ENCODE measurements at places on chromosomes 16 and 17.

- DNase-seq, result no peak
Measured at GRCh38 chr16:61471023-61471422, 565.2 kb downstream of the CDH8 start.

DNA sequence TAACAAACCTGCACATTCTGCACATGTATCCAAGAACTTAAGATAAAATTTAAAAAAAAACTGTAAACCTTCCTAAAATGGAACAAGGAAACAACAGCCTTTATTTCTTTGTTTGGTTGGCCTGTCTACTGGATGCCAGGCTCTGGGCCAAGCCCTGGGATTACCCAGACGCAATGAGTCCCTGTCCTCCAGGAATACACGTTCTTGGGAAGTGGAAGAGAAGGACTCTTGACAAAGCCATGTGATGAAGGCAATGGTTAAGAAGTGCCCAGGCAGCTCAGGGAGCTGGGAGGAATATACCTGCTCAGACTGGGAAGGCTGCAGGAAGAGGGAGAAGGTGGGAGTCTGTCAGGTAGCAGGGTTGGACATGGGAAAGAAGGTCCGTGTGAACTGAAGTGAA, 115.4 kb downstream of the AXIN2 start:
- DNase-seq, result no peak

DNA sequence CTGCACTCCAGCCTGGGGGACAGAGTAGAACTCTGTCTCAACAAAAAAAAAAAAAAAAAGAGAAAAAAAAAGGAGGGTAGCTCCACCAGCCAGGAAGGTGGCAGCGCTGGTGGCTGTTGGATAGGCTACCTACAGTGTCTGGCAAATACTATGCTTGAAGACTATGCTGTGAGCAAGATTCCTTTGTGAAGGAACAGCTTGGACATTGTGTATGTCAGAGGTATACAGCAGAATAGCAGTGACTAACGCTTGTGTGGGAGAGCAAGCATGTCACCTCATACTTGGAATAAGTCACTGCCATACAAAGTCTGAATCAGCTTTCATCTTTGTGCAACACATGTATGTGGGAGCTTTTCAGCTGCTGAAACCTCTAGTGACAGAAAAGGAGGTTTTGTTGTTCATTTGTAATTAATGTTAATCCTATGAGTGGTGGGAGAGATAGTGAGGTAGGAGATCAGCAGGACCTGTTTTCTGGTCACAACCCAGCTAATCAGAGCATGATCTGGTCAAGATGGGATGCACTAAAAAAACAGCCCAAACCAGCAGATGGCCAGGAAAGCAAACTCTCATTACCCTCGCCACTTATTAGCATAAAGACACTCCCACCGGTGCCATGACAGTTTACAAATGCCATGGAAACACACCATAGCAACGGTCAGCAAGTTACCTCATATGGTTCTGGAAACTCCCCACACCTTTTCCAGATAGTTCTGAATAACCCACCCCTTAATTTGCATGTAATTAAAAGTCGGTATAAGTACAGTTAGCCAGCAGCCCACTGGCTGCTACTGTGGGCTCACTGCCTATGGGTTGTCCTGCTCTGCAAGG, 6.8 kb upstream of the ITGAD start:
- DNase-seq, result no peak

- no peak for DNase-seq
Measured at GRCh38 chr17:43118679-43119615, 6.2 kb downstream of the BRCA1 start.

DNA sequence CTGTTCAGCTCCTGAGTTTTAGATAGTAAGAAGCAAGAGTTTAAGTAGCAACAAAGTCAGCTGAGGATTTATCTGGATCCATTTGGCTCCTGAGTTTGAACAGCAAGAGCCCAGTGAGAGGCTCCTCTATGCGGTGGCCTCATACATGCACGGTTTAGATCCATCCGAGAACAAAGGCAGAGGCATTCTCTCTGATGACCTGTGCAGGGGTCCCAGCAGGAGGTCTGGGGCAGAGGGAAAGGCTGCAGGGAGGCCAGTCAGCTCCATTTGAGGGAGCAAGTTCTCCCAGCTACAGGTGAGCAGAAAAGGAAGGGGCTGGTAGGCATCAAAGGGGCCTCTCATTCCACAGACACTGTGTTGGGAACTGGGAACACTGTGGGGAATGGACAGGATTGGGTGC, 16.5 kb downstream of the PITPNM3 start:
- no peak for DNase-seq

GRCh38 chr16:65069065-65069464, 52.8 kb downstream of the CDH11 start:
- no peak for DNase-seq

DNA sequence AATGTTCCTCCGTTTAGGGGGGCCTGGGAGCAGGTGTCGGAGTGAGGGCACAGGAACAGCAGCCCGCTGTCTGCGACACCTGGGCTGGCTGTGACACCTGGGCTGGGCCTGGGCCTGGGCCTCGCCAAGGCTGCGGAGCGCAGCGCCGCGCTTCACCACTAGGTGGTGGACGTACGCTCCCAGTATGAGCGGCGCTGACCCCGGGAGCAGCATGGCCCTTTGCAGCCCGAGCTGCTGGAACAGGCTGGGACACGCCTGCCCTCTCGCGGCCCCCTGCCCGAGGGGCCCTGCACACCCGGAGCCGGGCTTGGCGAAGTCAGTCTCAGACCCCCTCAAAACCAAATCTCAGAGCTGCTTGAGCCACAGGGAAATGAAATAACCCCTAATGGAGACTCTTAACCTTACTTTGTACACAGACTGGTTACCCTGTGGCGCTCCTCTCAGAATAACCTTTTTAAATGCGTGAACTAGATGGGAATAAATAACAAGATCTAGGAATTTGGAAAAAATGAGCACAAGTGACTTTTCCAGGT, 38.6 kb upstream of the FA2H start:
- DNase-seq, result peak; percentile 57

- no peak for DNase-seq
Measured at GRCh38 chr16:80263181-80263823, 277.5 kb upstream of the DYNLRB2 start.

DNA sequence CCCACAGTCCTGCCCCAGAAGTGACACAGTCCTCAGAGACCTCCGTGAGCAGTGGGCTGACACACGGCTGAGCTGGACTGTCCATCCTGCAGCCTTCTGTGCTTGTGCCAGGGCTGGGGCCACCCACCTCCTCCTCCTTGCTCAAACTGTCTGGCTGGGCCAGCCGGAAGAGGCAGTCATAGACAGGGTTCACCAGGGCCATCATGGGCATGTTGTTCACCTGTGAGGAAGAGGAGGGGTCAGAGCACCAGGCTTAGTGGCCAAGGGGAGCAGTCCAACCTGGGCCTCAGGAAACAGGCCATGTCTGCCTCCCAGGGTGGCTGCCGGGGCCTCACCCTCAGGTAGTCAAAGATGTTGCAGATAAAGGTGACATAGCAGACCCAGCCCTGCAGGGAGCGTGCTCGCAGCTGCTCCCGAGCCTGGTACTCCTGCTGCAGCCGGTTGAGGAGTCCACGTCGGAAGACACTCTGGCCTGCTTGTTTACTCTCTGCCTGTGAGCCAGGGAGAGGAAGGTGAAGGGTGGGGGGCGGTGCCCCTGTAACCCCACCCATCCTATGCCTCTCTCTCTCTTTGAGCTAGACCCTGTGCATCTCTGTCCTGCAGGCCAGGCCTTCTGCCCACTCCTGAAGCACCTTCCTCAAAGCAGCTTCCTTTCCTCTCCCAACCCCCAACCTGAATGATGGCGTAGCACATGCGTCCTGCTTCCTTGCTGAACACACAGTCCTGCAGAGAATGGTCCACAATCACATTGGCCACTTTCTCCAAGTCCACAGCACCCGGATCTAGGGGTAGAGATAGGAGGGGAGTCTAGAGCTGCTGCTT, 3.4 kb downstream of the MIF4GD start:
- DNase-seq, result no peak

DNA sequence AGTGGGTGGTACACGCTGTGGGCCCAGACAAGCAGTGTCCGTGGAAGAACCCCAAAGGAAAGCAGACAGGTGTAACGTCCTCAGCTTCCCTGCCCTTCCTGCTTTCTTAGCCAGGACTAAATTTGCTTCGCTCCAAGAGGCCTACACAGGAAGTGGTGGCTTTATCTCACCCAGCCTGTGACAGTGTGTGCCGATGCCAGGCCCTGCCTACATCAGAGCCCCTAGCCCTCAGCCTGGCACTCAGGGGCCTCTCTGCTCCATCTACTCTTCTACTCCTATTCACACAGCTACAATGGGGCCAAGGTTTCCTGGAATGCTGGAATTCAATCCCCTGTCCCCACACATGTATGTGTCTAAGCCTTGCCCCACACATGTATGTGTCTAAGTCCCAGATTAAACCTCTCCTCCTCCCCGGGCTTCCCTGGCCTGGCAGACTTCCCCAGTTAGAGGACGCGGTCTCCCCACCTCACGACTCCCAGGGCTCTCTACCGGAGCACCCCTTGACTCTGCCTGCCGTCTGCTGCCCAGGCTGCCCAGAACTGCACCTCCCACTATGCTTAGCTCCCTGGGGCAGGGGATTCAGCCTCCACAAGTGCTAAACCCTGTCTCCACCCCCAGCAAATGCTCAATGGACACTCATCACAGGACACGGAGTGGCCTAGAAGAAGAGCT, 8.2 kb downstream of the PGAP3 start:
- DNase-seq, result no peak

GRCh38 chr16:11759997-11760396, 17.3 kb upstream of the TXNDC11 start:
- no peak for DNase-seq

DNA sequence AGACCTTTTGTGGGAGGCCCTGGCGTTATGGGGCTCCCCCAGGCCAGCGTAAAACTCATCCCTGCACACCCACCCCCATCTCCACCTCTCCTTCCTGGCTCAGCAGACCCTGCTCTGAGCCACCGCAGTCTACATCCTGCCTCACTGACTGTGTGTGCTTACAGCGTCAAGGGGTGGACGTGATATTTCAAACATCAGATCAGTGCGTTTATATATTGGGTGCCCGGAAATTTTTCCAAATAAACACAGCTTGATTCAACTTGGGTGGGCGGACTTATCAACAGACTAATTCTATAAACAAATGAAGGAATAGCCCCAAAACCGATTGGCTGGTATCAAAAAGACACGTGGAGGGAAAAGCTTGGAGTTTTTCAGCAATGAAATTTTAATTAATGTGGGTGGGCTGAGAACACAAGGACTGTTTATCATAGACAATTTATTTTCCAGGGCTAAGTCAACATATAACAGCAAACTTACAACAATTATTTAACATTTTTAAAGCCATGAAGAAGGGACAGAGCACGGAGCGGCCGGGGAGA, at the start of gene FOXL1:
FOXL1 (plus strand) TSS at position 489 of the 539 bp plus-strand sequence. CDS start 175 bp downstream, outside the sequence.
- no peak for DNase-seq

DNA sequence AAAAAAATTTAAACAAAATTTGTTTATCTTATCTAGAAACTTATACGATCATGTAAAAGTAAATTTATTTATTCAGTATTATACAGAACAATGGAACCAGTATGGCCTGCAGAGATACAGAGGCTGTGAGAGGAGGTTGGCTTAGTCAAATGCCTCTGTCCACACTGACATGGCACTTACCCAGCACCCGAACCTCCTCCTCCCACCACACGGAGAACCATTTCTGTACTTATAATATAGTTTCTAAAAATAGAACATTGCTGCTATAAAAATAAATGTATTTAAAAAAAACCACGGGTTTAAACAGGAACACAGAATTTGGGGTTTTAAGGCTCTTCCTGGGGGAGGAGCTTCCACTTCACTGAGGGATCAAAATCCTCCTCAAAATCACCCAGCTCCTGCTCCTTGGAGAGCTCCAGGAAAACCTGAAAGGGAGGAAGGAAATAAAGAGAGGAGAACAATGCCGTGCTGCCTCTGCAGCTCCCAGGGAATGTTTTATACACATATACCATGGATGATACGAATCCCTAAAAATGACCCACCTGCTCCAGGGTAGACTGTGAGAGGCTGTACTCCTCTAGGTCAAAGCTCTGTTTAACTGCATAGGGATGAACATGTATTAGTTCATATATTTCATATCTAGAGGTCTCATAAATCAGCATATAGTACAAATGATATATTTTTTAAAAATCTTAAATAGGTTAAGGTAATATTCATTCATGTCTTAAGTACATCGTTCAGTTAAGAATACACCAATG, 87.3 kb downstream of the ABCA8 start:
- no peak for DNase-seq

DNA sequence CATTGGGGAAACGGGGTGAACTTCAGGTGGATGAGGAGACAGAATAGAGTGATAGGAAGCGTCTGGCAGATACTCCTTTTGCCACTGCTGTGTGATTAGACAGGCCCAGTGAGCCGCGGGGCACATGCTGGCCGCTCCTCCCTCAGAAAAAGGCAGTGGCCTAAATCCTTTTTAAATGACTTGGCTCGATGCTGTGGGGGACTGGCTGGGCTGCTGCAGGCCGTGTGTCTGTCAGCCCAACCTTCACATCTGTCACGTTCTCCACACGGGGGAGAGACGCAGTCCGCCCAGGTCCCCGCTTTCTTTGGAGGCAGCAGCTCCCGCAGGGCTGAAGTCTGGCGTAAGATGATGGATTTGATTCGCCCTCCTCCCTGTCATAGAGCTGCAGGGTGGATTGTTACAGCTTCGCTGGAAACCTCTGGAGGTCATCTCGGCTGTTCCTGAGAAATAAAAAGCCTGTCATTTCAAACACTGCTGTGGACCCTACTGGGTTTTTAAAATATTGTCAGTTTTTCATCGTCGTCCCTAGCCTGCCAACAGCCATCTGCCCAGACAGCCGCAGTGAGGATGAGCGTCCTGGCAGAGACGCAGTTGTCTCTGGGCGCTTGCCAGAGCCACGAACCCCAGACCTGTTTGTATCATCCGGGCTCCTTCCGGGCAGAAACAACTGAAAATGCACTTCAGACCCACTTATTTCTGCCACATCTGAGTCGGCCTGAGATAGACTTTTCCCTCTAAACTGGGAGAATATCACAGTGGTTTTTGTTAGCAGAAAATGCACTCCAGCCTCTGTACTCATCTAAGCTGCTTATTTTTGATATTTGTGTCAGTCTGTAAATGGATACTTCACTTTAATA, 7.0 kb upstream of the TMEM235 start:
- DNase-seq, result no peak

DNA sequence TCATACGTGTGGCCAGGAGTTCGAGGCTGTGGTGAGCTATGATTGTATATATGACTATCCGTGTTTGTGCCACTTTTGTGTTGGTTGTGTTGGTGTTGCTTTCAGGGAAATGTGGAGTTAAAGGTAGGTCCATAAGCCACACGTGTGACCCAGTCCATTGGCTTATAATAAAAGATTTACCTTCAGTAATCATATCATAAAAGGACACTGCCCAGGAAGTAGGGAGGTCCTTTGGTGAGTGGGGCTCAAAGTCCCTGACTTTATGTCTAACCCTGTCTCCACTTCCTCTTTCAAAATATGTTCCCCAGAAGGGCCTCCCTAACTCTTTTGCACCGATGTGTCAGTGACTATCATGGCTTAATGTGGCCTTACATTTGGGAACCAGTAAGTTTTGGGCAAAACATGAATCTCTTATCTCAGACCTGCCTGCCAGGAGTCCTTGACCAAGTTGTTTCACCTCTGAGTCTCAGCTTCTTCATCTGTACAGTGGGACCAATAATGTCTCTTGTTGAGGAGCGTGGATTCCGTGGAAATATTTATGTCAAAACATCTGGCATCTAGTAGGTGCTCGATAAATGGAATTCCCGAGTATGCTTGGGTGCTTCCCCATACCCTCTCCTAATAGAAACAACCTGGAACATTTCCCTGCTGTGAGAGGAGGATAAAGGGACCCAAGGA, 4.8 kb downstream of the TNP2 start:
- no peak for DNase-seq

- no peak for DNase-seq
Measured at GRCh38 chr17:77098884-77099545, 41.8 kb upstream of the SEC14L1 start.

Data from right renal pelvis (tissue), 4 donors.